ENCODE measurements at places on chromosomes 16 and 17.

DNA sequence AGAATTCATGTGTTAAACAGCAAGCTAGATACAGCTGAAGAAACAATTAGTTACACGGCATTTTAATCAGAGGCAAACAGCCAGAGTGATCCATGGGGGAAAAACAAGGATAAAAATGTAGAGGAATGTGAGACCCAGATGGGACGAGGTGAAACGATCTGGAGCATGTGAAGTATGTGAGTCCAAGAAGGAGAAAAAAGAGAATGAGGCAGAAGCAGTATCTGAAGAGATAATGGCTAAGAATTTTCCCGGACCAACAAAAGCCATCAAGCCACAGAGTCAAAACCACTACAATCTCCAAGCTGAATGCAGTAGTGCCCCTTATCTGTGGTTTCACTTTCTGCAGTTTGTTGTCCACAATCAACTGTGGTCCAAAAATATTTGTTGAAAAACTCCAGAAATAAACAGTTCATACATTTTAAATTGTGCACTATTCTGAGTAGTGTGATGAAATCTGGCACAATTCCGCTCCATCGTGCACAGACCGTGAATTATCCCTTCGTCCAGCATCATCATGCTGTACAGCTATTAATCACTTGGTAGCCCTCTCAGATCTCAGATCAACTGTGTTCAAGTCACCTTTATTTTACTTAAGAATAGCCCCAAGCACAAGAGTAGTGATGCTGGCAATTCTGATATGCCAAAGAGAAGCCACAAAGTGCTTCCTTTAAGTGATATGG, 18.8 kb downstream of the MYH10 start:
- no peak for DNase-seq

DNA sequence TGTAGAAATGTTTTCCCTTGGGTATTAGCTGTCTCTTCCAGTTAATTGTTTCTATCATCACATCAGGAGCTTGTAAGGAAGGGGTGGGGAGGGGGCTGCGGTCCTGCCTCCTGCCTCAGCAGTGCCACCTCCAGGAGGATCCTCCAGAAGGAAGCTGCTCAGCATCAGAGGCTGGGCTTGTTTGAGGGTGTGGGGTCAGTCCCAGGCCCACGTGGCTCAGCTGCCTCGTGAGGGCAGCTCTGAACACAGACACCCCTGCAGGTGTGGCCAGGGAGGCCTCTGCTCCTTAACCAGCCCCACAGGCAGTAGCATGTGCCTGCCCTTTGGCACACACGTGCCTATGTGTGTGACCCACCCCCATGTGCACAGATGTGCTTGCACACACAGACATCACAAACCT, 46.3 kb downstream of the MRM1 start:
- no peak for DNase-seq

DNA sequence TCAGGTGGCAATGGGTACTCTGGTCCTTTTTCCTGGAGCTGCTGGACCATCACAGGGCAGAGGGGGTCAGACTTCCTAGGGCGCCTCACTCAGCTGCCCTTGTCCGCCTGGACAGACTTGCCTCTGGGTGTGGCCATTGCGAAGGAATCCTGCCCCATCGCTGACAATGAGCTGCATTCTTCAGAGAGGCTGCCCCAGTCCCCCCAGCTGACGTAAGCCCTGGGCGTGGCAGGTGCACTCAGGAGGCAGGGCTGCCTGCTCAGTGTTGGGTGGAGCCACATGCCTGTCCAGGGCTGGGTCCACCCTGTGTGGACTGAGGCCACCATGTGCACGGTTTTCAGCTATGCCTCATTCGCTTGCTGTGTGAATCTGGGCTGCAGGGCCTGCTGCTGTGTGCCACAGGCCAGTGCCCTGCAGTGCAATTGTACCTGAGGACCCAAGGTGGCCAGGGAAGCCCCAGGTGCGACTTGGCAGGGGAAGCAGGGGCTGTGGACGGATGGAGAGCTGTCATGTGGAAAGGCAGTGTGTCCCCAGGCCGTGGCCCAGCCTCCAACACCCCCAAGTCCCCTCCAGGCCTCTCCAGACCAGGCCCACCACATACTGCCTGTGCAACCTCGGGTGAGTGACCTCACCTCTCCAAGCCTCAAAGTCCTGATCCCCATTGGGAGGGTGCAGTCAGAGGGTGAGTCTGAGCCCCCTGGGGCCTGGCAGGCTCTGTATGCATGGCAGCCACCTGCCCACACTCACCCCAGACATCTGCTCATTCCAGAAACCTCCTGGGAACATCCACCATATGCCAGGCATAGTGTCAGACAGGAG, 14.0 kb upstream of the MPRIP start:
- no peak for DNase-seq

DNA sequence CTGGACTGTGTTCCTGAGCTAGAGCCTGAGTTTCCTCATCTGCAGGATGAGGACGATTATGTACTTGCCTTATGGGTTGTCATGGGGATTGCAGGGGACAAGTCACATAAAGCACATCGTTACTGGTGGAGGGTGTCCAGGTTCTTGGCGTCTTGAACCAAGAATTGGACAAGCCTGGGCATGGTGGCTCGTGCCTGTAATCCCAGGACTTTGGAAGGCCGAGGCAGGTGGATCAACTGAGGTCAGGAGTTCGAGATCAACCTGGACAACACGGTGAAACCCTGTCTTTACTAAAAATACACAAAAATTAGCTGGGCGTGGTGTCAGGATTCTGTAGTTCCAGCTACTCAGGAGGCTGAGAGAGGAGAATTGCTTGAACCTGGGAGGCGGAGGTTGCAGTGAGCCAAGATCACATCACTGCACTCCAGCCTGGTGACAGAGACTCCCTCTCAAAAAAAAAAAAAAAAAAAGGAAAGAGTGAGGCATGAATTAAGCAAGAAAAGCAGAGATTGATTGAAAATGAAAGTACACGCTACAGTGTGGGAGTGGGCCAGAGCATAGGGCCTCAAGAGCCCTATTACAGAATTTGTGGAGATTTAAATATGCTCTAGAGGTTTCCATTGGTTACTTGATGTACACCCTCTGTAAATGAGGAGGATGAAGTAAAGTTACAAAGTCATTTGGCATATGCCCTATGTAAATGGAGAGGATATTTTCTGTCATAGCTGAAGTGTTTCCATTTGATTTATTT, 30.7 kb downstream of the ADGRG5 start:
- DNase-seq = no peak

DNA sequence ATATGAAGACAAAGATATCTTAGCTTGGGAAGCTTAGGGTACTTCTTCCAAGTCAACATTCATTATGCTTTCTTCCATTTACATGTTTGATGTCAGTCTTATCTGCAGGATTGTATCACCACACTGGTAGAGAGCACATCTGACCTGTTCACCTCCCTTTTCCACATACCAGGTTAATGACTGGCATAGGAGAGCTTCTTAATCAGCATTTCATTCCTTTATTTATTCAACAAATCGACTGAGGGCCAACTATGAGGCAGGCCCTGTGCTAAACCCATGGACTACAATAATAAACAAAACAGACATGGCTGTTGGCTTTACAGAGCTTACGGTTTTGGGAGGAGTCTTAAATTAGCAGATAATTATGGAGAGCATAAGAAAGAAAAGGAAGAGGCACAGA, 378.1 kb upstream of the CDH11 start:
- DNase-seq = no peak

- DNase-seq = no peak
Measured at GRCh38 chr16:54143934-54144571, 142.5 kb downstream of the IRX3 start.

GRCh38 chr16:48176635-48177408, 21.0 kb upstream of the ABCC12 start:
- DNase-seq = no peak

DNA sequence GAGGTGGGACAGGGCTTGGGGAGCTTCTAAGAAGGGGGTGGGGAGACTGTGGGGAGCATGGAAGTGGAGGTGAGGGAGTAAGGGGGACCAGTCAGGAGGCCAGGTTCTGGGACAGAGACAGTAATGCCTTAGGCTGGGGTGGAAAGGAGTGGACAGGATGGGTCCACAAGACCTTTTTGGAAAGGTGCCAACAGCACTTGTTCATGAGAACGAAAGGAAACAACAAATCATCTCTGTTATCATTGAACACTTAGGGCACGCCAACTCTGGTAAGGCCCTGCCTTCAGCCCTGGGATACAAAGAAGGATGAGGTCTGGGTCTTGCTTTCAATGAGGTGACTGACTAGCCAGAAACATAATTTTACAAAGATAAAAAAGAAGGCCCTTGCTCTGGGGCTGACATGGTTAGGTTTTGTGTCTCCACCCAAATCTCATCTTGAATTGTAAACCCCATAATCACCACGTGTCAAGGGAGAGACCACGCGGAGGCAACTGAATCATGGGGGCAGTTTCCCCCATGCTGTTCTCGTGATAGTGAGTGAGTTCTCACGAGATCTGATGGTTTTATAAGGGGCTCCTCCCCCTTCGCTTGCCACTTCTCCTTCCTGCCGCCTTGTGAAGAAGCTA, 113.8 kb downstream of the SLC39A11 start:
- no peak for DNase-seq

DNA sequence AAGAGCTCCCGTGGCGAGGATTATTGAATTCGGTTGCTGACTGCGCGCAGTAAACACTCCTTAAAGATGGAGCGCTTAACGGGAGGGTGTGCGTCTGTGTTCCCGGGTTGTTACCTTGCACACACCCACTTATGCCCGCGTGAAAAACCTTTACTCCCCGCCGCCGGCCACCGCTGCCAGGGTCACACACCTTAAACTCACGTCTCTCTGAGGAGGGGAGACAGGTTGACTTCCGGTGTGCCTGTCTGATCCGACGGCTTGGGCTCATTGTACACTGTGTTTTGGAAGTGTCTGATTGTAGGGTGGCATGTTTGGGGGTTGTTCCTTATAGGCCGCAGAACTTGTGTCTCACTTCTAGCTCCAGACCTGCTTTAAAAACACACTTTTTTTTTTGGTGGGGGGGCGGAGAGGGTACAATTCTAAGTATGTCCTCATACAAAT, 66.8 kb downstream of the KPNA2 start:
- no peak for DNase-seq

- DNase-seq = no peak
Measured at GRCh38 chr16:53434377-53435065, at the start of gene RBL2. Gene RBL2, plus strand, starts transcription at chr16:53434471. Its CDS starts 86 bp downstream, at chr16:53434557.

- peak; percentile 89 for DNase-seq
Measured at GRCh38 chr17:40355123-40355803, 9.3 kb downstream of the GJD3 start.

DNA sequence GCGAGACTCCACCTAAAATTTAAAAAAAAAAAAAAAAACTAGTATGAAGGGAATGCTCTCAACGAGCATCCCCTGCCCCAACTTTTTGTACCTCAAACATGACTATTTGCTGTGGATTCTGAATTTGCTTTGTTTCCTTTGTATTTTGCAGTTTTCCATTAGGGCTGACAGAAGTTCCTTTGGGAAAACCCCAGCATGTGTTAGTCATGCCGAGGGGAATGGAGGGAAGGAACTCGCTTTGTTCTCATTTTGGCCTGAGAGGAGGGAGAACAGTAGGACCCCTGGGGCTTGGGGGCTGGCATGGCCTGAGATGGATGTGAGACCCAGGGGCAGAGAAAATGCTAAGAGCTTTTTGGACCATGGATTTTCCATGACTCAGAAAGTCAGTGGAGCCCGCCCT, 20.5 kb downstream of the KRT9 start:
- DNase-seq = no peak

GRCh38 chr17:46737326-46737725, 81.2 kb downstream of the WNT3 start:
- no peak for DNase-seq

GRCh38 chr17:74881073-74881472, 8.3 kb upstream of the FDXR start:
- no peak for DNase-seq

DNA sequence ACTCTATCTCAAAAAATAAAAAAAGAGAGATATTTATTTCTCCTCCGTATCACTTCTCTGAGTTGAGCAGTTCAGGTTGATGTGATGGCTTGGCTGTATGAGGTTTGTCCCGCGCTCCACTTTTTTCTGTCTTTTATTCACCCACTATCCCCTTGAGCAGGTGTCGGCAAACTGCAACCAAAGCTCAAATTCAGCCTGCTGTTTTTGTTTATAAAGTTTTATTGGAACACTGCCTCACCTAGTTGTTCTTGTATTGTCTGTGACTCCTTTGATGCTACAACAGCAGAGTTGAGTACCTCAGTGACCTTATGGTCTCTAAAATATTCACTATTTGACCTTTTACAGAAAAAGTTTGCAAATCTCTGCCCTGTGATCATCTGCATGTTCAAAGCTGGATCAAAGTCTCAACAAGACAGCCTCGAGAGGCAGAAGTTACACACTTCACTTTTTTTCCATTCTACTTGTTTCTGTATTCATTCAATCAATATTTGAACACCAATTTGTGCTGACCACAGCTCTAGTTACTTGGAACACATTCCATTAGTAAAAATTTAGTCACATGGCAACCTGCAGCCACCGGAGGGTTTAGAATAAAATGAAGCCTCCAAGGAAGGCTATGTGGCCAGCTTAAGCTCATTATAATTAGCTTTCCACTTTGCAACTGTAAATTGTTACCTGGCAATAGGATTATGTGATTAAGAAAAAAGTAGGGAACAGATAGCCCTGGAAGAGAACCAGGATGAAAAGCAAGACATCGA, 945.8 kb downstream of the KCNJ2 start:
- no peak for DNase-seq

- DNase-seq = no peak
Measured at GRCh38 chr17:68854452-68854851, 100.7 kb downstream of the ABCA8 start.

DNA sequence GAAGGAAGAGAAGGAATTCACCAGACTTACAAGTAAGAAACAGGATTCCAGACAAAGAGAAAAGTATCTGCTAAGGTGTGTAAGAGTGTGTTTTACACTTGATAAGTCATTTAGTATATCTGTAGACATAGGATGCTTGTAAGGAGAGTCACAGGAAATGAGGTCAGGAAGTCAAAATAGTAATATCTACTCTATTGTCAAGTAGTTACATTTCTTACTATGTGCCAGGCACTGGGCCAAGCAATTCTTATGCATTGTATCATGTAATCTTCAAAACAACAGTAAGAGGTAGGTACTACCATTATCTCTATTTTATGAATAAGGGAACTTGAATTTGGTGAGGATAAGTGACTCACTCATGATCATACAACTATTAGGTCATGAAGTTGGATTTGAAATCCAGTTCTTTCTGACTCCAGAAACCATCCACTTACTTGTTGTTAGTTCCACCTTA, 129.1 kb downstream of the SNX11 start:
- no peak for DNase-seq

DNA sequence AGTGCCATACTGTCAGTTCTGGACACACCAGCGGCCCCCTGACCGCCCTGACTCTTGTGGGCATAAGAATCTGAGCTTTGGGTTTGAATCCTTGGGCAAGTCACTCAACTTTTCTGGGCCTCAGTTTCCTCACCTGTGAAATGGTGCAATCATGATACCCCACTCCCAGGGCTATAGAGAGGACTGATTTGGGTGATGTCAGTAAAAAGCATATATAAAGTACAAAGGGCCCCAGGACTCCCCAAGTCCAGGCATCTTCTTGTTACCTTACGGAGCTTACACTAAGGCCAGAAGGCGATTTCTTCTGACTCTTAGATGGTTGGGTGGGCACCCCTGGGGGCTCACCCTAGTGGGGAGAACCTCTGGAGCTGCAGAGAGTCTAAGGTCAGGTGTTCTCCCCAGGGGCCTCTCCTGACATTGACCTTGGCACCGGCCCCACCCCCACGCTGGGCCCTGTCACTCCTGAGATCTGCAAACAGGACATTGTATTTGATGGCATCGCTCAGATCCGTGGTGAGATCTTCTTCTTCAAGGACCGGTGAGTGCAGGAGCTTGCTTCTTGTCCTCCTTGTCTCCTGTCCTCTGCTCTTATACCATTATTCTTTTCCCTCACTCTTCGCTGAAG, 13.9 kb downstream of the MMP2 start:
- peak; percentile 22 for DNase-seq

Measured in vagina (tissue), 2 donors.